Suppressor macrophage treated with lipopolysaccharide for 1 hour (primary cell): ENCODE measurements at places on chromosomes 12 and 14.

GRCh38 chr12:122026706-122027333 lies 5.1 kb downstream of the BCL7A start:
- no peak for DNase-seq

GRCh38 chr12:116600959-116601918 lies 42.1 kb downstream of the MAP1LC3B2 start:
- DNase-seq = peak; percentile 73

DNA sequence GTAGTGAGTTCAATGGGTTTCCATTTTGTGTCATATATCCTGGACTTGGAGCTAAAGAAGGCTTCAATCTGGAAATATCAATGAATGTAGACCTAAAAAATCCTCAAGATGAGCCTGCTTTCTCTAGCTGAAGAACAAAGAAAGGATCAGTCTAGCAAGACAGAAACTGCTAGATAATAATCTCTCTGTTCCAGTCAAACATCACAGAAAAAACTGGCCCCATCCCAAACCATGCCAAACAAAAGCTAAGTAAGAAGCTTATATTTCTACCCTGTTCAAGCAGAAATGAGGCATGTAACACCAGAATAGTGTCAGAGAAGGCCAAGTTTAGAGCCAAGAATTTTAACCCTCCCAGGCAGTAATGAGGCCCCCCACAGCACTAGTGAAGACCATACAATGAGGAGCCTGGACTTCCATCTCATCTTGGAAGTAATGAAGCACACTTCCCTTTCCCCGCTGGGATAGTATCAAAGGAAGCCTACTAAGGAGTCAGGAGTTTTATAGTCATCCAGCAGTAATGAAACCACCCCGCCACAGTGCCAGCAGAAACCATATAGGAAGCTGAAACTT lies 95.8 kb downstream of the NELL2 start:
- DNase-seq = no peak

DNA sequence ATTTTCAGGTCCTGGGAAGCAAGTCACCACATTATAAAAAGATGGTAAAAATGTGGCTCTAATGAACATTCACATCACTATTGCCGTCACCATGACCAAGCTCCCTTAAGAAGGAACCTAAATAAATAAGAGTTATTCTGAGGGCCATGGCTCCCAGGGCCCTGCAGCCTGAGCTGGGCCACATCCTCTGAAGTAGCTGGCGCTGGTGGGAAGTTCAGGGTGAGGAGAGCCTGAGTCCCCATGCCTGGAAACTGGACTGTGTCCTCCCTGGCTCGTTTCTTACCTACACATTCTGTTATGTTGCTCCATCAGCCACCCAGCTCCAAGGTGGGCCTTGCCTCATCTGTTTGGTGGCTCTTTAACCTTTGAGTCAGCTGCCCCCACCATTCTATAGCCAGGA lies 42.5 kb downstream of the TSPAN11 start:
- DNase-seq = no peak
